ENCODE measurements at places on chromosomes 11 and 22.

GRCh38 chr11:117979481-117980211 is 6.5 kb upstream of the IL10RA start:
- no peak for DNase-seq

DNA sequence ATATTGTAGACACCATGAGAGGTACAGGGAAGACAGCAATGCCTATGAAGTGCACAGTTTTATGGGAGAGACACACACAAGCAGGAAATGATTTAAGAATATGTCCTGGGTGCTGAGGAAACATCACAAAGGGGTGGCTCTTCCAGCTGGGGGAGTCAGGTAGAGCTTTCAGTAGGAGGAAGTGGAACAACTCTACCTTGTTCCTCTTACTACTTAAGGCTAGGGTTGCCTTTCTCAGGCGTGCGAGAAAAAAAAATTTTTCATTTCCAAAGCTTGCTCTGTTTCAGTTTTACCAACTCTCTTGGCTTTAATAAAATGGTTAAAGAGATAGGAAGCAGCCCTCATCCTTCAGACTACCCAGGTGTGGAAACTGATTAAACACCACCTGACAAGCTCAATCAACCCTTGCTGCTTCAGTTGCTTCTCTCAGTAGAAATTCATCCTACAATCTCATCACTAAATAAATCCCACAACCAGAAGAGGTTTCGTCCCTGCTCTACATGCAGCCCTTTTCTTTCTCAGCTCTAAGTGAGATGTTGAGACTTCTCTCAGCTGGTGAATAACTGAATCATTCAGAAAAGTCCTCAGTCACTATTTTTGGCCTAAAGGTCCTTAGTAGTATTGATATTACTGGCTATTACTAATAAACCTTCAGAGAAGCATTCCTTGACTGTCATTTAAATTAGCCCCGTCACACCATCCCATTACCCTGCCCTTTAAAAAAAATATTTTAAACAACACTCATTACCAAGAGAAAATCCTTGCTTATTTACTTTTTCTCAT is 5.9 kb downstream of the ABTB2 start:
- no peak for DNase-seq

GRCh38 chr11:63874511-63874910 is 35.6 kb downstream of the MARK2 start:
- DNase-seq = no peak

DNA sequence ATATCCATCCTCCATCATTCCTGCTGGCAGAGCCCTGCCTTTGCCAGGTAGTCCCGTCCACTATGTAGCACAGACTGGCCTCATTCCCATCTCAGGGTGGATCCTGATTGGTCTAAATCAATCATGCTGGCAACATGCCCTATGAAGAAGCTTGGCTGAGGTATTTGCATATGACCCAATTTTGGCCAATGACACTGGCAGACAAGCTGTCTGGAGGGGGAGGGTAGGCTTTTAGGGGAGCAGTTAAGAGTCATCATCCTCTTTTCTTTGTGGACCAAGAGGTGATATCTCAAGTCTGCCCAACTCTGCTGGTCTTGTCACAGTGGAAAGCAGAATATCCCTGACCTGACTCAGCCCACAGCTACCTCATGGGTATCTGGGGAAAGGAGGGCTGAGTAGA is 5.1 kb downstream of the CCDC89 start:
- no peak for DNase-seq

DNA sequence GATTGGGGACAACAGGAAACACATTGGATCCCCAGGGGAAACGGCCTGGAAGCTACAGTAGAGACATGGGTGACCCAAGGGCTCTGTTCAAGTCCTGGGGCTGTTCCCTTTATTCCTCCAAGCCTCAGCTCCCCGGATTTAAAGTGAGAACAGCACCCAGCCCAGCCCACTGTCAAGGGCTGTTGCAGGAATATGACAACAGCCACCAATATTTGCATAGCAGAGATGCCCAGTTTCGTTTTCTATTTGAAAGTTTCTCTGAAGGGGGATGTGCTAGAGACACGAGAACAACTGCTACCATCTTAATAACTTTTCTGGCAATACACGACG is 81.1 kb upstream of the WNT7B start:
- no peak for DNase-seq

GRCh38 chr11:15159085-15159484 is 44.4 kb downstream of the INSC start:
- DNase-seq = no peak

GRCh38 chr11:121482231-121483129 is 29.7 kb upstream of the SORL1-AS1 start:
- DNase-seq = no peak

GRCh38 chr11:72083414-72083813 is 2.8 kb downstream of the LRRC51 start:
- no peak for DNase-seq

DNA sequence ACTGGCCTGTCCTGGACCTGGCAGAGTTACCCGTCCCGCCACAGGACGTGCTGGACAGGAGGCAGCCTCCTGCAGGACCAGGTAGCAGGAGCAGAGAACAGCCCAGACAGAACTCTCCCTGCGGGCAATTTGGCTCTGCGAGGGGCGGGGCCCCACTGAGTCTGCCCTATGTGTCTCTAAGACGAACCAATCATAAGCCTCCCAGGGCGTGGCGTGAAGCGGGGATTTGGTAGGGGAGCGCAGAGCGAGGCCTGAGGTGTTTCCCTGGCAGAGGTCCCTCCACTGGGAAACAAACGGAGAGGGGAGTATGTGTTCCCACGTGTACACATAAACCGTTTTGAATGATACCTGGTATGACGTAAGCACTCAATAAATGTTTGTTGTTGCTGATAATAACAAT is 7.4 kb downstream of the CD82 start:
- DNase-seq = no peak

GRCh38 chr22:30333707-30334087 is 7.0 kb upstream of the TBC1D10A start:
- no peak for DNase-seq

DNA sequence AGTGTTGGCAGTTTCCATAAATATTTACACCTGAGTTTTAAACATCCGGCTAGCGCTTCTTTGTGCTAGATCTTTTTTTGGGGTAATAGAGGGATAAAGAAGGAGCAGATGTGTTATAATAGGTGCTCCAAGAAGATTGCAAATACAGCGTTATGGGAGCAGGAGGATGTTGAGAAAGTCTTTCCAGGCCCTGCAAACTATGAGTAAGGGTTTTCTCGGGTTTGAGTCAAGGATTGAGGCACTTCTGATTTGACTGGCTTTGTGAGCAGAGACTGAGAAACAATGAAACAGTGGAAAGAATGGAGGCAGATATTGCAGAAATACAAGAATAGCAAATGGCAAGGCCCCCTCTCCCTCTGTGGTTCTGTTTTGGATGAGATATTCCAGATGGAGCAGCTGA is 155.0 kb upstream of the TIMP3 start:
- no peak for DNase-seq

All from brain pericyte (primary cell).